ENCODE measurements at places on chromosomes 4 and X.

DNA sequence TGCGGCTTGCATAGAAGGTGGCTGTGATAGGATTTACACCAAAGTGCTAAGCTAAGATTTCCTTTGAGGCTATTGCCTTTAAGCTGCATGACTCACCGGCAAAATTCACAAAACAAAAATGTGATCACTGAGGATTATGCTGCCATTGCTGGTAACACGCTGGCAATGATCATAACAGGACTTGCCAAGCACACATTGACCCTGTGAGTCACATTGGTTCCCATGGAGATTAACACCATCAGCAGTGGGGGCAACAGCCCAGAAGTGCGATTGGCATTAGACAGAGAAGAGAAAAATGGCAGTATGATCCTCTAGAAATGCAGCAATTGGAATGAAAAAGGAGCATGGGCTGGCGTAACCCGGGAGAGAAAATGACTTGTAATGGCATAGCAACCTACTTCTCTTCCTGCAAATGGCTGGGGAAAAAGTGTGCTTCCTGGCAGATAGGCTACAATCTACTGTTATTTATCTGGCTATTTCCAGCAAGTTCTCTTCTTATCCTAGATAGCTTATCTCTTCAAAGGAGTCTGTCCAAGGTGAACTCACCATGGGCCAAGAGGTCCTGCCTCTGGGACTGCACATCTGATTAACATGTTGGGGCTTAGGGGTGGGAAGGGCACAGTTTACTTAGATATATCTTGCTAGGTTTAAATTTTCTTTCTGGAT, 314.2 kb upstream of the IGFBP7 start:
- DNase-seq, result no peak

DNA sequence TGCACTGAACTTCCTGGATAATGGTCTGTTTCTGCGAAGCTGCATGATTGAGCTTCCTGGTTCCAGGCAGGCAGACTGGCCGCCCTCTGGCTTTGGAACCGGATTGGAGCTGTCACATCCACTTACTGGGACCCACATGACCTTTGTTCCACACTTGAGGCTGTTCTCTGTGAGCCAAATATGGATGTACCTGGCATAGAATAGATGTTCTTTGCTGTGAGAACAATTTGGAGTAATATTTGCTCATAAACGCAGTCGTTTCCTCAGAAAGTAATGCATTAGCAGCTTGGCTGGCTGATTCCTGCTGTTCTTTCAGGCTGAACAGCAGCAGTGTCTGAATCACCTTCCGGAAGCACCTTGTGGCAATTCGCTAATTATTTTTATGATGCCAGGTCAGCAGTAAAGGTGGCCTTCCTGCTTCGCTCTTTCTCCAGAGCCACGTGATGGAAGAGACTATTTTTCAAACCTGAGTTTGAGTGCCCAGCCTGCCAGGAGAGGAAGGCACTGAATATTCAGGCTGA, 78.1 kb upstream of the BOD1L1 start:
- DNase-seq, result no peak

- no peak for DNase-seq
Observed at GRCh38 chr4:164508771-164509170, 245.2 kb upstream of the SMIM31 start.

GRCh38 chrX:38692961-38693360, 108.3 kb upstream of the MID1IP1 start:
- no peak for DNase-seq

GRCh38 chr4:74400395-74400794, 35.5 kb downstream of the EREG start:
- no peak for DNase-seq

DNA sequence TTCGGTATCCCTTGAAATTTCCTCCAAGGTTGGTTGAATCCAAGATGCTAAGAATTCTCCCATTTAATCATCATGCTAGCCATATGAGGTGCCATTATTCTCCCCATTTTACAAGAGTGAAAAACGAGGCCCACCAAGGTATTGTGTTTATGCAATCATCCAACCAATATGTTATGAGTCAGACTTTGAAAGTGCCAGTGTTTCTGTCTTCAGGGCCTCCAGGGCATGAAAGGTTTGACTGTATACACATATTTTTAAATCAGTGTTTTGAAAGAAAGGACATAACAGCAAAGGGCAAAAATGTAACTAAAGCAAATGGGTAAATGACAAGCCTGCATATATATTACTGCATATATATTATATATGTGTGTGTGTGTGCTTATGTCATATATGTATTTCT, 541.2 kb upstream of the SMIM31 start:
- DNase-seq, result no peak

- DNase-seq, result no peak
Observed at GRCh38 chr4:43680421-43680820, 768.2 kb downstream of the KCTD8 start.

- no peak for DNase-seq
Observed at GRCh38 chr4:94349193-94349592, 6.6 kb upstream of the HPGDS start.

- no peak for DNase-seq
Observed at GRCh38 chr4:118989098-118990080, 100.7 kb downstream of the SYNPO2 start.

- DNase-seq, result no peak
Observed at GRCh38 chr4:42359711-42360110, 37.6 kb upstream of the SHISA3 start.

DNA sequence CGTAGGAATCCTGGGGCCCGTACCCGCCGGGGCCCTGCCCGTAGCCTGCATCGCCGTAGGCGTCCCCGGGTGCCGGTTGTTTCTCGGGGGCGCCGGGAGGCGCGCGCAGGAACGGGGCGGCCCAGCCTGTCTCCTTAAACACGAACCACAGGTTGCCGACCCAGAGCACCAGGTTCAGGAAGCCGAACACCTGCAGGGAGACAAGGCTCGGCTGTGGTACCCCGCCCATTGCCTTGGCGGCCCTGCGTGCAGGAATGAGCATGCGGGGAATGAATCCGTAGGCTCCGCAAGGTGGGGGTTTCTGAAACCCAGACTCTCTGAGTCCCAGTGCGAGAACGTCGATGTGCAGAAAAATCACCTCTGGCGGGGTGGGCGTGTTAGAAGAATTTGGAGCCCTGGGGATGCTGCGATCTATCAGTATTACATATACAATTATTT, 5.4 kb upstream of the PRICKLE3 start:
- no peak for DNase-seq

DNA sequence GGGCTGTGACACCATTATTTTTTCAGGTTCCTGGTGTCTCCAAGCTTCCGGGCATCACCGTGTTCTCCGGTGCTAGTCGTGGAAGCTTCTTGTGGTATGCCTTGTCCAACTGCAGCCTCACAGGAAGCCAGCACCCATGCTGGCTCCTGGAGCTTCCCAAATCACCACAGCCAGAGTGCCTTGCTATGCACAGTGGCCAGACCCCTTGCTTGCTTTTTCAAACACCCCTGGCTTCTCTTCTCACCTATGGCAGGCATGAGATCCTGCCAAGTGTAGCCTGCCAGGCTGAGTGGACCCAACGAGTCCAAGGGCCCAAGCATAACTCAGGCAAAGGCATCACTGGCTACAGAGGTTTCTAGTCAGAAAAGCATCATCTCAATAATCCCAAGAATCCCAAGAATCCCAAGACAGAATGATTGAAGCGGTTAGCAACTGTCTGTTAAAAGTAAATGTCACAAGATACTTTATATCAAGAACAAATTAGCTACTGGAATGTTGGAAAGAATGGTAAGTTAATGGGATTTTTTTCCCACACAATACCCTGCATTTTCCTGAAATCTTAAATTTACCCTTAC, 1522.9 kb downstream of the PCDH18 start:
- no peak for DNase-seq

DNA sequence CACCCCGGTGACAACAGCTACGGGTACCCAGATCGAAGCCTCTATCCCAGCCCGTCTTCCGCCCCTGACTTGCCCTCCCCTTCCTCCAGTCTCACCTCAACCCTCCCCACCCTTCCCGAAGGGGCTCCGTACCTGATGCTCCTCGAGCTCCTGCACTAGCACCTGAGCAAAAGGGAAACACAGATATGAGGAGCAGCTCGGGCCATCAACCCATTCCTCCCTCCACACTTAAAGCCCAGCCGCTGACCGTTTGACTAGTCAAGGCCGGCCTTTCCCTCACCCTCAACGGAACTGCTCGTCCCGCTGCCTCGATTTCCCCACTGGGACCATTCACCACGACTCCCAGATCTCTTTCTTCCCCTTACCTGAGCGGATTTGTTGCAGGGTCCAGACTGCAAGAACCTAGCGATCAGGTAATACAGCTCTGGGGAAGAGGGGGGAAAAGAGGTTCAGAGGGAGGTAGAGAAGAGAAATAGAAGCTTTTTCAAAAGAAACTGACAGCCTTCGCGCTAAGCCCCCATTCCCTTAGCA, 731 bp downstream of the BRWD3 start:
- DNase-seq, result no peak

- DNase-seq, result no peak
Observed at GRCh38 chr4:13601048-13601447, 26.5 kb downstream of the BOD1L1 start.

- no peak for DNase-seq
Observed at GRCh38 chrX:12113321-12113720, 25.0 kb upstream of the FRMPD4 start.

DNA sequence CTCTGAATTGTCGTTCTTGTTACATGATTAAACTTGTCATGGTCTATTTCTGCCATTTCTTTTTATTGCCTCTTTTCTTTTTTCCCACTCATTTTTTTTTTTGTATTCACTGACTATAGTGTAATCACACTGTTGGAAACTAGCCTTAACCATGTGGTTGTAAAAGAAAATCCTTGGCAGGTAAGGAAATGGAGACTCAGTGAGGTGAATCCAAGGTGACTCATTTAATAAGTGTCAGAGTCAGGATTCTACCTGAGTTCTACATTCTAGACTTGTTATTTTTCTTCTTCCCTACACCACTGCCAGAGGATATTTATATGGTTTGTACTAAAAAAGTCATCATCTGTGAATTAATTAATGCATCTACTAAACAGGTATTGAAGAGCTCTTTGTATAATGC, 152.2 kb downstream of the CBLL2 start:
- DNase-seq, result no peak

GRCh38 chr4:57074744-57075143, 35.4 kb downstream of the IGFBP7 start:
- DNase-seq, result no peak

DNA sequence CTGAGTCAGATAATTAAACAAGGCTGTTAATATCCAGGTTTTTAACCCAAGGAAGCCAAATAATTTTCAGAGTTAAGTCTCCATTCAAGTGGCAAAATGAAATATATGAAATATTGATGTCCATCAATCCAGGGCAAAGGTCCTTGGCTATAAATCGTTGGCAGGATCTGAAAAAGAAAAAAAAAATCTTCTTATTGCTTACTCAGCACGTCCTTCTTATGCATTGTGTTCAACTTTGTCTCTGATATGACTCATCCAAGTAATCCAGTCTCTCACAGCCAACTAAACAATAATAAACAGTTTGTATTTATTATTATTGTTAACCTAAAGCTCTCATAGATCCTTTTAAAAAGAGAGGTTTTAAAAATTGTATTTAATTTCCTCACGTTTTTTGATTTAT, 851.2 kb downstream of the ADGRL3 start:
- DNase-seq, result no peak

DNA sequence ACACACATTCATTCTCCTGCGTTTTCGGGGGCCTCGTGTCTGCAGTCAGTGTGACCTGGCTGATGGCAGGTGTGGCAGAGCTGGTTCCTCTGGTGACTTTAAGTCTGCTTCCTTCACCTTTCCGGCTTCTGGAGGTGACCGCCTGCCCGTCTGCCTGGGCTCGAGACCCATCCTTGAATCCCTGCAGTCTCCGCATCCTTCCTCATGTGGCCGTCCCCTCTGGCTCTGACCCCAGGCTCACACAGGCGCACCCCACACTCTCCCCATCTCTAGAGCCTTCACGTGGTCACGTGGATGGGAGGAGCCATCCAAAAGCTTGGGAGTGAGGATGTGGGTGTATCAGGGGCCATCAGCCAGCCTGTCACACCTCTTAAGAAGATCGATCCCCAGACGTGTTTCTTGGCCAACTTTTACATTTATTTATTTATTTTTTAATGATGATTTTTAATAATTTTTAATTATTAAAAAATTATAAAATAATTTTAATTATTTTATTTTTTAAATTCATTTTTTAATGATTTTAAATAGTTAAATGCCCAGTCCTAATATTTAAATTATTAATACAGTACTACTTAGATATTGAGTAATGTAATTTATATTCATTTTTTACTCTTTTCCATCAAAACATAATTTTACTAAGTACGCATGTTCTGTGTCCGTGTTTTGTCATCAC, 20.9 kb downstream of the RGS12 start:
- no peak for DNase-seq

- DNase-seq, result no peak
Observed at GRCh38 chrX:38375891-38376290, 23.5 kb downstream of the OTC start.

GRCh38 chrX:30190426-30190825, 24.9 kb upstream of the MAGEB2 start:
- no peak for DNase-seq

DNA sequence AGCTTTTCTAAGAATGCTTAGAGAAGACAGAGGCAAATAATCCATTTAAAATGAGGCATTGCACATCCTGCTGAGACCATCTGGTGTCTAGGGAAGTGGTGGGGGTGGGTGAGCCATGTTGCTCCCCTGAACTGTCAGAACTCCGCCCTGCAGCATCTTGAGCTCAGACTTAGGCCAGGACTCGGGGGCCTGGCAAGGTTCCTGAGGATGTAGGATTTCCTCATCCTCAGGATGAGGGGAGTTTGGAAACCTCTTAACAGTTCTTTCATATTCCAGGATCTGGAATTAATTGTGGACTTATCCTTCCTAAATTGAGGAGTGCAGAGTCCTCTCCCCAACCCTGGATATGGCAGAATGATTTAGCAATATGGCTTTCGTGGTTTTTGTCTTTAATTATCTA, 6.6 kb downstream of the TLL1 start:
- DNase-seq, result no peak

DNA sequence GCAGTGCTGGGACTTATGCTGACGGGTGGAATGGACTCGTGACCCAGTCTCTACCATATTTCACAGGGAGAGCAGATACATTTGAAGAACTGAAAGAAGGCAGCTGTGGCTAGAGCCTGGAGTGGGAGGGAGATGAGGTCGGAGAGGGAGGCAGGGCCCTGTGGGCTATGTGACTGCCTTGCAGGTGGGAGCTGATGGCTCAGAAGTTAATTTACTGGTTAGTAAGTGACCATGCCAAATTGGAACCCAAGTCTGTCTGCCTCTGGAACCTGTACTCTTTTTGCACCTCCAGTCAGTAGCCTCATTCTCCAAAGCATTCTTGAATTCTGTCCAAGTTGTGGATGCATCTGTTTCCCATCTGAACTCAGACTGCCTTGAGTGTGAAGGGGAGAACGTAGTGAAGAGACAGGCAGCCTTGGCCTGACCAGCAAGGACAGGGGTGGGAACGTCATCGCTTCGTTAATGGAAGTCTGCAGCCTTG, 92.3 kb downstream of the REPS2 start:
- DNase-seq, result no peak

DNA sequence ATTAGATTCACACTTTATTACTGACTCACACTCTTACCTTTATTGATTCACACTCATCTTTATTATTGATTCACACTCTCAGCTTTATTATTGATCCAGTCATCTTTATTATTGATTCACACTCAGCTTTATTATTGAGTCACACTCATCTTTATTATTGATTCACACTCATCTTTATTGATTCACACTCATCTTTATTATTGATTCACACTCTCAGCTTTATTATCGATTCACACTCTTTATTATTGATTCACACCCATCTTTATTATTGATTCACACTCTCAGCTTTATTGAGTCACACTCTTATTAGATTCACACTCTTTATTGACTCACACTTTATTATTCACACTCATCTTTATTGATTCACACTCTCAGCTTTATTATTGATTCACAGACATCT, 31.3 kb downstream of the HTRA3 start:
- no peak for DNase-seq

Measured in mesothelial cell of epicardium (in vitro differentiated cells).